ENCODE measurements at places on chromosomes 4 and X. TPM values are rescaled to one million over a fixed set of nuclear protein-coding genes. Genes with fewer than 3 reads are reported as not detected.

- no peak for DNase-seq
Observed at GRCh38 chr4:1413204-1413663, 7.0 kb upstream of the NKX1-1 start.

Gene PAGE2B
- polyA plus RNA-seq: not detected

GRCh38 chrX:155071694-155072280 lies 479 bp downstream of the BRCC3 start:
- DNase-seq: no peak

GRCh38 chrX:117854806-117855205 lies 261.8 kb downstream of the KLHL13 start:
- DNase-seq: no peak

Gene SERPINA7
- polyA plus RNA-seq: not detected

Gene KCNE5
- polyA plus RNA-seq: 82.6 TPM

DNA sequence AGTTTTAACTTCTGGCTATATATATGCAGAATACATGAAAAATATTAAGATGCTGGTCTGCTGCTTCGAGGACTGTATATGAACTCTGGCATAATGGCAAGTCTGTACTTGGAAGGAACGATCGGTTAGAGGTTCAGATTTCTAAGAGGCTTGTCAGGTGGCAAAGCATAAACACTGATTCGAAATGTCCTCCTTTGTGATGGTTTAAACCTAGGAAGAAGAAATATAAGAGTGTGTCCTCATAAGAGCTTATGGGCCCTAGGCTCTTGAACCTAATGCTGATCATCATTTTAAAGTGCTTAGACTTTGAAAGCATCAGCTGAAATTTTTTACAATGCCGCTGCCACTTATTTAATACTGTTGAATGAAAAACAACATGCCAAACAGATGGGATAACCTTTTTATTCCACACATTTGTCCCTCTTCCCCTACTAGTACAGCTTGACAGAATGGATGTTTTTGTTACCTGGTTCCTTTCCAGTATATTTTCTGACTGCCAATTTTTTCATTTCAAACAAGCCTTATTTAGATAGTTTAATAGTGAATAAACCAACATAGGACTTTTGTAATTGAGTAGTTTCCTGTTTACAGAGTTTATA lies 8.8 kb downstream of the SPRY1 start:
- no peak for DNase-seq

GRCh38 chr4:125397226-125397625 lies 82.5 kb downstream of the FAT4 start:
- DNase-seq: no peak

Gene SERTM2
- polyA plus RNA-seq: 1.5 TPM

Gene CXorf49
- not detected for polyA plus RNA-seq

Gene GPC3
- 291 TPM for polyA plus RNA-seq

GRCh38 chrX:68177542-68177941 lies 255.8 kb downstream of the OPHN1 start:
- DNase-seq: no peak

DNA sequence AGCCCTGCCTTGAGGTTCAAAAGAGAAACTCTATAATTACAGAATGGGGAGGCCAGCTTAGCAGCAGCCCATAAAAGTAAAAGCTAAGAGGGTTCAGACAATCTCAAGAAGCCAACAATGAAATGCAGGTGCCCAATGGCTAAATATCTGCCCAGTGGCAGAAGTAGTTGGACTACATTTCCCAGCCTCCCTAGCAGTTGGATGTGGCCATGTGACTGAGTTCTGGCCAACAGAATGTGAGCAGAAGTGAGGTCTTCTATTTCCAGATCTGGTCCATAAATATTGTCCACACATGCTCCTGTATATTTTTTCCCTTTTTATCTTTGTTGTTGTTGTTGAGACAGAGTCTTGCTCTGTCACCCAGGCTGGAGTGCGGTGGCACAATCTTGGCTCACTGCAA lies 127.9 kb upstream of the NHS start:
- DNase-seq: no peak

Gene FHDC1
- polyA plus RNA-seq: 5.9 TPM

DNA sequence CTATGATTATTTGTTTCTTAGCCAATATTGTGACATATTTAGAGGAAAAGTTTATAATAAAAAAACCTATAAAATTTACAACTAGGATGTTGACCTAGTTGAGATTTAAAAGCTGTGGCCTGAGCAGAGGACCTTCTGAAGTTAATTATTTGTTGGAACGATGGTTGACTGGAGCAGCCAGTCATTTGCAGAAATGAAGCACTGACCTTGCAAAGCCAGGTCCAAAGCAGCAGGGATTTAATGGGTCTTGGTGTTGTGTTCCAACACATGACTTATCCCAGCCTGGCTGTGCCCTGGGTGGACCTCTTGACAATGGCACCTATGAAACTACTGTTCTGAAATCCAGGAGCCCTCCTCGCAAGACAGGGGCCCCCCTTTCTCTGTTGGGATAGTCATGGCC lies 235.2 kb downstream of the FRAS1 start:
- DNase-seq: no peak

- DNase-seq: no peak
Observed at GRCh38 chrX:71198066-71198465, 25.0 kb upstream of the GJB1 start.

Gene AMTN
- not detected for polyA plus RNA-seq

DNA sequence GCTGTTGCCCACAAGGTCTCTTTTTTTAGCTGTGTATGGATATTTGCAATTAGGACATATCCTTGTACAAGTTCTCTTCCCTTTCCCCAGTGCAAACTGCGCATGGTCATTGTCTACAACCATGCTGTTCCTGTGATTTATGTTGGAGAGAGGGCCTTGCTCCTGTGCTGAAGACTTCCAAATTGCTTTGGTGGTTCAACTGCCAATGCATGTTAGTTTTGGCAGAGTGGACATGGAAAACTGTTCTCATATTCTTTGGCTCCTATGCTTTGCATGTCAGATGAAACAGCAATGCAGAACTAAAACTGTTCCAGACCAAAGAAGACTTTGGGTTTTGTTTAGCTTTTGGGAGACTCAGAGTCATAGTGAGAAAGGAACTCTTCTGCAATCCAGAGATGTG lies 148.8 kb upstream of the EDNRA start:
- DNase-seq: no peak

Gene FAM120C
- polyA plus RNA-seq: 8.8 TPM

- no peak for DNase-seq
Observed at GRCh38 chr4:133190098-133190497, 41.0 kb downstream of the PCDH10 start.

Gene CHST7
- polyA plus RNA-seq: 6.2 TPM

Gene IDUA
- polyA plus RNA-seq: 16.5 TPM

- no peak for DNase-seq
Observed at GRCh38 chr4:71614621-71615020, 169.3 kb downstream of the GC start.

- peak; percentile 4 for DNase-seq
Observed at GRCh38 chrX:71053217-71053621, 14.9 kb downstream of the SNX12 start.

GRCh38 chr4:176238826-176239225 lies 30.2 kb downstream of the ASB5 start:
- no peak for DNase-seq

DNA sequence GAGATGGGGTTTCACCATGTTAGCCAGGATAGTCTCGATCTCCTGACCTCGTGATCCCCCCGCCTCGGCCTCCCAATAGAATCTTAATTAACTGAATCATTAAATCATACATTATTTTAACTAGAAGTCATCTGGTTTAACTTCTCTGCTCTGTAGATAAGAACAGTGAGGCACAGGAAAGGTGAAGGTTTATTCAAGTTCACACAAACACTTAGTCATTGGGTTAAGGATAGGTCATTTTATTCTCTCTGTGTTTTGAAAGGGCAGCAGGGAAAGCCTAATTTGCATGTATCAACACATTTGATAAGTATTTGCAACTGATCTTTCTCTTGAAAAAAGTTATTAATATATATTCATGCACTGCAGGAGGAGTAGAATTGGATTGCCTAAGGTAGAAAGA lies 1.1 kb upstream of the ETNPPL start:
- no peak for DNase-seq

- no peak for DNase-seq
Observed at GRCh38 chr4:158035662-158036195, 137.1 kb downstream of the GASK1B start.

DNA sequence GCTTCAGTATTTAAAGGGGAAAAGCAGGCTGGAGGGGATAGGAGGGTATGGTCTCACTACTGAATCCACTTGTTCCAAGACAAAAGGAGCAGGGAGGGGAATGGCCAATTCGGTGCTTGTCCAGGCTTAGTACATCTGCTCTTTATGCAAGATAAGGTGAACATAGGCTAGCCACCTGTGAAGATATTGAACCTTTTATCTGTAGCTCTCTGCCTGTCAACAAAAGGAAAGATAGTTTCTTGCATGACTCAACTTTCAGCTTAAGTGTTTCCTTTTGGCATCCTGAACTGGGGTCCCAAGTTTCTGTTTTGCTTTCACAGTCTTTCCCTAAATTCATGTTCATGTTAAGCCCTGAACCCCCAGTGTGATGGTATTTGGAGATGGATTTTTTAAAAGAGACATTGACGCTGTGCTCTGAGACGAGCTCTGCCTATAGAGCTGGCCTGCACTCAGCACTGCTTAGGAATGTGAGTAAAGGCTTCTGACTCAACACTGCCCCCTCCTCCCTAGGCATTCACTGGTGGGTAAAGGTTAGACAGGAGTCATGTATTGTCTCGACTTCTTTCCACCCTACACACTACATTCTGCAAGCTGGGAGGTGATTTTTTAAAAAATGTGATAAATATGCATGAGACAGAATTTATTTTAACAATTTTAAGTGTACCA lies 28.2 kb downstream of the FAM149A start:
- no peak for DNase-seq

DNA sequence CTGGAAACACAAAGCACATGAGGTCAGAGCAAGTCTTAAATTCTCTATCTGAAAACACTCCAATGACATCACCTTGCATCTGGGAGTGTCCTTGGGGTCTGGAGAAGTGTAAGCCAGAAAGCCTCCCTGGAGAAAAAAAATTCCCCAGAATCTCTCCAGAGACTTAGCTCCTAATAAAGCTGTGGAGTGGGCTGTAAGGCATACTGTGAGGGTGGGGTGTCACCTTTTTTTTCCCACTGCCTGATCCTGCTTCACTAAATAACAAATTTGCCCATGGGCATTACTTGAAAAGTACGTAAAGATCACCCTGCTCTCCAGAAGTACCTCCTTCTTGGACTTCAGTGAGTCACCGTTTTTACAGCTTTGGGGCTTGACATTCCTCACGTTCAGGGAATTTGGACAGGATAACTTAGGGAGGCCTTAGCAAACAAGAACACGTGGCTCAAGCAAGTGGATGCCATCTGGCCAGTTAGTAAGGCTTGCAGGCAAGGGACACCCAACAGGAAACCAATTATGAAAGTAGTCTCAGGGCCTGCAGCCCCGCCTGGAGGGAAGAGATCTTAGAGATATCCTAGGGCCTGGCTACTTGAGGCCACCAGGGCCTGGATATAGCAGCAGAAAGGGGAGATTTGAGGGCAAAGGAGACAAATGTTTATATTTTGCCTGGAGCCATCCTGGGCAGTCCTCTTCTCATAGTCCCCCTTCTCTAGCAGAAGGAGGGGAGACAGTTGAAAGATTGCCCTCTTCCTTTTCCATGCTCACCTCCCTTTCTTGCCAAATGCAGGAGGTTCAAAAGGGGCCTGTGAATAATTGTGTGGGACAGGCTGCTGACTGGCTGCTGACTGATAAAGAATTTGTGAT lies 60.1 kb upstream of the PLAC1 start:
- no peak for DNase-seq

GRCh38 chr4:48255072-48255958 lies 14.3 kb downstream of the TEC start:
- DNase-seq: no peak

DNA sequence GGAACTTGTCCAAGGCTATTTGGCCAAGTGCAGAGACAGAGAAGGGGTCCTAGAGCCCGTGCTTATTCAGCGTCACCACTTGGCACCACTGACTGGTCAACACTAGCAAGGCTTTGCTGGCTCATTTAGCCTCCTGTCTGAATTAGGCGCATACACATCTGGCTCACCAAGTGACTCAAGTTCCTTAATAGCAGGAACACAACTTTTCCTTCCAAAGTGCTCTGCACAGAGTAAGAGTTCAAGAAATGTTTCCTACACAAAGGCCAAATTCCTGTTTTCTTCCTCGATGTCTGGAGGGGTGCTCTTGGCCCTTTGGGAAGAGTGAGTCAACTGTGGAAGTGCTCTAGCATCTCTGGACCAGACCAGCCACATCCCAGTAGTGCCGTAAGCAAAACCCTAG lies 26.8 kb upstream of the CENPU start:
- no peak for DNase-seq

- DNase-seq: peak; percentile 15
Observed at GRCh38 chrX:28278251-28278650, 297.0 kb upstream of the DCAF8L1 start.

DNA sequence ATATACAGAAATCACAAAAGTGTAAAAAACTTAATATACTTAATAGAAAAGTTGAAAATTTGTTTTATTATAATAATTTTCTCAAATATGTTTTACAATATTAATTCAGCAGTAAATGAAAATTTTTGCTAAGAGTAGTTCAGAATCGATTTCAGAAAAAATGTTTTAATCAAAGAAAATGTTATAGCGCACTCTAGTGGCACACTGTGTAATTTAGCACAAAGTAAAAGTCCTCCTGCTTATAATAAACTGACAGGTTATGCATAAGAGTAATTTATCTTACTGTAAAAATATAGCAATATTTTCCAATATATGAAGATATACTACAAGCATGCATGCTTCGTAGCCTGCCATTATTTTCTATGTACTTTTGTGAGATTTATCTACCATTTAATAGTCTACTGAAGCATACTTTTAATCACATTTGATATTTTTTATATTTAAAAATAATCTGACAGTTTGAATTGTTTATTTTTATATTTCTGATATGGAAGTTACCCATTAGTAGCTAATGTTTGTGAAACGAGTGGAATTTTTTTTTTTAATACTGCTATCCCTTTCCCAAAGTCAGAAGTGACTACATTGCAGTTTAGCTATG lies 217.9 kb upstream of the KLHL4 start:
- peak; percentile 3 for DNase-seq

- no peak for DNase-seq
Observed at GRCh38 chr4:83179205-83179604, 64.7 kb upstream of the PLAC8 start.

Gene UGT2B17
- polyA plus RNA-seq: not detected

GRCh38 chr4:164383358-164384220 lies 370.3 kb upstream of the SMIM31 start:
- DNase-seq: peak; percentile 88

GRCh38 chrX:78923198-78924015 lies 21.8 kb upstream of the P2RY10 start:
- no peak for DNase-seq

Gene DIPK2B
- 21.7 TPM for polyA plus RNA-seq

- no peak for DNase-seq
Observed at GRCh38 chrX:8864161-8864560, 63.0 kb upstream of the FAM9A start.

Gene AKAP14
- not detected for polyA plus RNA-seq

Gene MAGEB17
- 0.13 TPM for polyA plus RNA-seq

- no peak for DNase-seq
Observed at GRCh38 chr4:25165916-25166315, 5.7 kb upstream of the SEPSECS start.

Gene TLR2
- polyA plus RNA-seq: 4.6 TPM

GRCh38 chrX:145190801-145191389 lies 56.4 kb upstream of the SPANXN1 start:
- DNase-seq: peak; percentile 1

GRCh38 chr4:25233737-25234389 lies at the start of gene PI4K2B:
Gene PI4K2B (plus strand): TSS chr4:25234033. CDS start chr4:25234164, 131 bp downstream.
- peak; percentile 84 for DNase-seq

- DNase-seq: no peak
Observed at GRCh38 chr4:120773641-120774040, 148.9 kb downstream of the PRDM5 start.

All from hindlimb muscle (tissue), 1 donor.